ENCODE measurements at places on chromosomes 5 and 9.

DNA sequence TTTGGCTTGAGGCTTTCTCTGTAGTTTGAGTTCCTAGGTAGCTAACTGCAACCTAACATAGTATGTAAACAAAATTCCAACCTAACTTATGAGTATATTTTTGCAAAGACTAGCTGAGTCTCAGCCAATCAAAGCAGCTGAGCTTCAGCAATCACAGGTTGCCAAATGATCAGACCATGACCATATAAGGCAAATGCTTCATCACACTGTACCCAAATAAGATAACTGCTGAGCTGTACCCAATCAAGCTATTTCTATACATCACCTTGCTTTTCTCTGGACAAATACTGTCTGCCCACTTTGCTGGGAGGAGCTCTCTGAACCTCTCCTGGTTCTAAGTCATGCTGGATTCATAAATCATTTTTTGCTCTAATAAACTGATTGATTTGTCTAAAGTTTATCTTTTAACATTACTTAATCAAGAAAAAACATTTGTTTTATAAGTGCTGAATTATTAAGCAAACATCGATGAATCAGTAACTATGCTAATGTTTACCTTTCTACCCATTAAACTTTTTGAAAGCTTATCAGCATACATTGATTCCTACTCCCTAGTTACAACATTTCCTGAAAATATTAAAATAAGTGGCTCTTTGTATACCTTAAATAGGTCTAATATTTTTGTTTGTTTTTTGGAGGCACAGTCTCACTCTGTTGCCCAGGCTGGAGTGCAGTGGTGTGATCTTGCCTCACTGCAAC, 129.7 kb upstream of the PCA3 start:
- DNase-seq = no peak

GRCh38 chr5:10775646-10776045, 14.6 kb upstream of the DAP start:
- no peak for DNase-seq

- no peak for DNase-seq
Observed at GRCh38 chr5:80837679-80838078, 122.5 kb upstream of the RASGRF2 start.

DNA sequence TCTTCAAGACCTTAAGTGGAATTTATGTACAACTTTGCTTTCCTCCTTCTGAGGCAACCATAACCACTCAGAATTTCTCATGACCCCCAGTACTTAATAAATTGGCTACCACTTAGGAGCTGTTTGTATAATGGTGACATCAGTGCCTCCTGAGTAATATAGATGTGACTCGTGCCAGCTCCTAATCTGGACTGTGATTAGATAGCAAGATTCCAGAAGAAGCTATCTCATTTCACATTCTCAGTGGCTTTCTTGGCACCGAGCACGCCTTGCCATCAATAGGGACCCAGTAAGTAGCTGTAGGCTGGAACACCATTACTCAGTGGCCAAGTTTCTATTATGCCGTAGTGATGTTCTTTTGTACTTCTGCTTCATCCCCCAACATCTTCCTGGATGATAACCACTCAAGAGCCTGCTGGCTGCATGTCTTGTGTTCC, 228.8 kb downstream of the CD180 start:
- no peak for DNase-seq

DNA sequence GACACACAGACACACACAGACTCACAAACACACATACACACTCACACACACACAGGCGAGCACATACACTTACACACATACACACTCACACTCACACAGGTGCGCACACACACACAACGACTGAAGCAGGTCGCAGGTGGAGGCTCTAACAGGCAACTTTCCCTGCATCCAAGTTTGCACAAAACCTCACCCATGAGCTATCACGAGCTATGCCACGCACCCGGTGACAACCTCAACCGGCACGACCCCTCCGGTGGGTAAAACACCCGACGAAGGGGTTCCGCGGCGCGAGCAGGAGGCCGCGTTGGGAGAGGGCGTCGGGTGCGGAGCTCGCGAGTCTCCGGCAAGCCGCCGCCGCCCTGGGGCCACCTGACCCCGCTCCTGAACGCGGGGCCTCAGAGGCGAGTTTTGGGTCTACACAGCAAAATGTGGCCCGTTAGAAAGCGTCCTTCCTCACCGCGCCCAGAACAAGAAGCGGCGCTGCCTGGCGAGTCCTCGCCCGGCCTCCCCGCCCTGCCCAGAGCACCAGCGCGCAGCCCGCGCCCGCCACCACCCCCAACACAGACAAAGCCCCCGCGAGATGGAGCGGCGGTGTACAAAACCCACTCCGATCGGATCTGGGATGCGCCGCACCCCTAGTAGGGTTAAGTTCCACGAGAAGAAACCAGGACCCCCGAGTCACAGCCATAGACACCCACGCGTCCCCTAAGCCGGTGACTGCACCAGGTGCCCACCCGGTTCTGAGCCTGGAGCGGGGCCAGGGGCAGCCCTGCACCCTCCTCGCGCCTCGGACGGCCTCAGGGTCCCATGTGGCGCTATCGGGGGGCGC, 665 bp downstream of the SLC6A3 start:
- DNase-seq = no peak

DNA sequence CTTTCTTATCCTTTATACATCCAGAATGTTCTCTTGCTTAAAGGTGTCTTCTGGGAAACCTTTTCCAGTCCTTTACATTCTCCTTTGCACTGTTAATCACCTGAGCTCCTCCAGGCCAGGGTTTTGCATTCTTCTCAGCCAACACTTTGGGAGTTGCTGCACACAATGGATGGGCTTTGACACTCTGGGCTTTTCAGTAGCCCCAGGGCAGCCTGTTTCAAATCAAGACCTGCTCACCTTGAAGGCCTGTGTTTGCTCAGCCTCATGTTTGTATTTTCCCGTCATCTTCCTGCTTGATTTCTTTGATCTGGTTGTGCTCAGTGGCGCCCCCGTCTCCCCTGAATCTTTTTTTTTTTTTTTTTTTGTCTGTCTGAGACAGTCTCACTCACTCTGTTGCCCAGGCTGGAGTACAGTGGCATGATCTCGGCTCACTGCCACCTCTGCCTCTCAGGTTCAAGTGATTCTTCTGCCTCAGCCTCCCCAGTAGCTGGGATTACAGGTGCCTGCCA, 41.0 kb downstream of the DMRT1 start:
- DNase-seq = no peak

- DNase-seq = no peak
Observed at GRCh38 chr5:77186652-77187370, 23.7 kb upstream of the PDE8B start.

- no peak for DNase-seq
Observed at GRCh38 chr9:125744616-125745015, 2.6 kb upstream of the PBX3 start.

GRCh38 chr9:95570150-95570549, 53.4 kb upstream of the PTCH1 start:
- DNase-seq = no peak

- DNase-seq = no peak
Observed at GRCh38 chr5:94744906-94745305, 126.4 kb downstream of the SLF1 start.

- no peak for DNase-seq
Observed at GRCh38 chr9:131651160-131651559, 88.7 kb downstream of the RAPGEF1 start.

DNA sequence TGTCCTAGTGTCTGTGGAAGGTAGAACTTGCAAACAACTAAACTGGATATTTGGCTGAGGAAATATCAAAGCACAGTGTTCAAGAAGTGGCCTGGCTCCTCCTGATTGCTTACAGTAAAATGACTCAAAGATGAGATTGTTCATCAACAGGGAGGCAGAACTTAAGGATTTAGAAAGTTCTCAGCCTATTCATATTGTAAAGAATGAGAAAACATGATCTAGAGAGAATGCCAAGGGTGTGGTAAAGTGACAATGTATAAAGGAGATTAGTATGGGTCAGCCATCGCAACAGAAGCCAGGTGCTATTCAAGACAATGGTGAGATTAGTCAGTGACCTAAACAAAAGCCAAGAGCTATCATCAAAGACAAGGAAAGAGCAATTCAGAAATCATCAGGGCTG, 372.3 kb downstream of the SPOCK1 start:
- no peak for DNase-seq

- no peak for DNase-seq
Observed at GRCh38 chr5:74404574-74405508, 235.7 kb downstream of the ENC1 start.

GRCh38 chr9:10339152-10339551, 273.6 kb downstream of the PTPRD start:
- DNase-seq = no peak

DNA sequence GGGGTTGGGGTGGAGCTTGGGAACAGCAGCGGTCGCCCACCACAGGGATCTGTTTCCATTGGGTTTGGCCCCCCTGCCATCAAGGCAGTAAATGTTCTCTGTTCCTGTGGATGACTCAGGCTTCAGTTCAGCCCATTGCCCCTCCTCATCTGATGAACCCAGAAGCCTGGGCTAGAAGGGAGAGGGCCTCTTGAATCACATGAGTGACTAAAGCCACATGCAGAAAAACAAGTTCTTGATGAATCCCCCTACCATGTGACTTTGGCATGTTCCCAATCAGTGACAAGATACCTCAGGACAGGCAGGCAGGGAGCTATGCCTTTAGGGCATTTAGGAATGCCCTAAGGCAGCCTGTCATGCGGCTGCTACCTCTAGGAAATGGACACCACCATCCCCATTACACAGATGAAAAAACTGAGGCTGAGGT, 2.5 kb downstream of the SH3PXD2B start:
- no peak for DNase-seq

DNA sequence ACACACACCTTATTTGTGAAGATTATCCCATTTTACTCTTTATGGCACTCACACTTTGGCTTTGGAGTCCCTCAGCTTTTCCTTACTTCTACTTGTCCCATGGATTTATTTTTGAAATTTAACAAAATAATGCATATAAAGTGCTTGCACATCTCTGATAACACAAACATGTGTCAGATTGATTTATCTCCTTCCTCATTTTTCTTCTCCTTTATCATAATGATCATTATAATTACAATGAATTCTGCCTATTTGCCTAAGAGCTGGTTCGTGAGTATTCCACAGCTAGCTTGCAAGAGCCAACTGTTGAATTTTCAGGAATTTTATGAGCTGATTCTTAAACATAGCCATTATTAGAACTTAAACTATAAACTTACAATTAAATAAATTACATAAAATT, 347.7 kb downstream of the CHSY3 start:
- no peak for DNase-seq

GRCh38 chr9:114030364-114030763, 47.7 kb downstream of the AMBP start:
- DNase-seq = no peak

- no peak for DNase-seq
Observed at GRCh38 chr5:83714810-83715209, 5.8 kb downstream of the HAPLN1 start.

- DNase-seq = no peak
Observed at GRCh38 chr9:95425910-95426551, 90.7 kb downstream of the PTCH1 start.

DNA sequence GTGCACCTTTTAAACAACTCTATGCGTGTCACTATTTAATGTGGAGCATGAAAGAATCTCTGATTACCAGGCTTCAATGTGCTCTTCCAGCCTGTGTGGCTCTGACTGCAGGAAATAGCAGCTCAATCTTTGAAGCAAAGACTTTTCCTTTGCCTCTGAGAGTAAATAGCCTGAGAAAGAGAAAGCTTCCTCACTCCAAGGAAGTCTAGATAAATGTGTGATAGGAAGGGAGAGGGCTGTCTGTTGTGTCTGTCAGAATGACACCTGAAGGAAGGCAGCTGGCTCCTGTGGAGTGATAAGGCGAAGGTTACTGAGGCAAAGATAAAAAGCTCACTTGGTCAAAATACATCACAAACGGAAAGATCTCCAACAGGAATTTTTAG, 205.3 kb upstream of the HAPLN1 start:
- no peak for DNase-seq

- no peak for DNase-seq
Observed at GRCh38 chr5:516338-516925, 7.8 kb downstream of the SLC9A3 start.

DNA sequence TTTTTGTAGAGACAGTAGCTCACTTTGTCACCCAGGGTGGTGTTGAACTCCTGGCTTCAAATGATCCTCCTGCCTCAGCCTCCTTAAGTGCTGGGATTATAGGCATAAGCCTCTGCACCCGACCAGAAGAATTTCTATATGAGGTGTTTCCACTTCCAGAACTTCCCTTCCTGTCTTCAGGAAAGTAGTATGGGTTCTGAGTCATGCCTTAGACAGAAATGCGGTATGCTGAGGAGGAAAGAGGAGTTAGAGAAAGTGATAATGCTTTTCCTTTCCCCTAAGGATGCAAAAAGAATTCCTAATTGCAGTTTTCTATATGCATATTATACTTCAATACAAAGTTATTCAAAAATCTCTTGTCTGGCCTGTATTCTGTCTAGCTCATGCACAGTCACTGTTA, 16.4 kb upstream of the ADAMTSL1 start:
- DNase-seq = no peak

- DNase-seq = peak; percentile 26
Observed at GRCh38 chr5:56588636-56589480, 226.5 kb upstream of the MAP3K1 start.

DNA sequence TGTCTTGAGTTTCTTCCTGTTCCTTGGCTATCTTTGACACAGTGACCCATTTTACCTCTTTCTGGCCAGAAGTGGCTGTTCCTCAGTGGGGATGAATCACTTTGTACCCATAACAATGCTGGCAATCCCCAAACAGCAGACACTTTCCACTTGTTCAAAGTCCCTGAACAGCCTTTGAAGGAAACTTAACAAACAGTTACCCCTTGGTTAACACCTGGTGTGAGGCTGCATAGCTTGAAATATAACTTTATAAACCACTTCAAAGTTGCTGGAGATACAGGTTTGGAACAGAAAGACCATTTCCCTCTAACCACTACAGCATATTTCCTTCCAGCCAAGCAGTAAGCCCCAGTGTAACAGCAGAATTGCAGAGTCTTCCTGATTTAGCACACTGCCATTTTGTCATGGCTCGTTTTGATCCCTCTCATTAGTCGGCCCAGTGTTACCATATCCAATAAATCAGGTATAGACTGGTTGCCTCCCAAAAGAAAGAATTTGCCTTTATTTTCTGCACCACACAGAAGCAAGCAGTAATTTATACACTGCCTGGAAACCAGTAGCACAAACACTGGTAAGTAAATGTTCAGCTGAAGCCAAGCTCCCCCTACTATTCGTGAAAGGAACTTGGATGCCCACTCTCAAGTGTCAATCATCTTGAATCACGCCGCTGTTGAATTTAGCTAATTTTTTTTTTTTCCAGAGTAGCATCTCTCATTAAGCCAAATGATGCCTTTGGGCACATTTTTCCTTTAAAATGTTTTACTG, 225.9 kb downstream of the PIK3R1 start:
- no peak for DNase-seq

DNA sequence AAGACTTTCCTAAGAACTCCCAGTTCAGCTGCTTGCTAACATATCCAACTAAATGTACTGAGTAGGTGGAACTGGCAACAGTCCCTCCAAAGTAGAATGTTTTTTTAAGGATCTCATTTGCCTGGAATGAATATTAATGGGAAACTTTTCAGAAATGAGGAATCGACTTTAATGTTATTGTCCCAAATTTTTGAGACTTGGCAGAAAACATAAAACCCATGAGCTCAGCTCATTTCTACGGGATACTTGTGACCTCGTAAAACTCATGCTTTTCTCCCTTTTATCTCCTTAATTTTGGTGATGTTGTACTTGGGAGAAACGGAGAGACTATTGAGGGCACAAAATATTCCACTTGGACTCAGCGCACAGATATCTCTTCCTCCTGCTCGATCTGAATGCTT, 296.8 kb downstream of the EBF1 start:
- DNase-seq = no peak

- no peak for DNase-seq
Observed at GRCh38 chr5:54311176-54311677, 854 bp upstream of the ARL15 start.

- no peak for DNase-seq
Observed at GRCh38 chr9:15421990-15422371, 695 bp upstream of the SNAPC3 start.

GRCh38 chr5:179268399-179268952, 76.8 kb downstream of the ADAMTS2 start:
- no peak for DNase-seq
